ENCODE measurements at places on chromosomes 7 and 10.

DNA sequence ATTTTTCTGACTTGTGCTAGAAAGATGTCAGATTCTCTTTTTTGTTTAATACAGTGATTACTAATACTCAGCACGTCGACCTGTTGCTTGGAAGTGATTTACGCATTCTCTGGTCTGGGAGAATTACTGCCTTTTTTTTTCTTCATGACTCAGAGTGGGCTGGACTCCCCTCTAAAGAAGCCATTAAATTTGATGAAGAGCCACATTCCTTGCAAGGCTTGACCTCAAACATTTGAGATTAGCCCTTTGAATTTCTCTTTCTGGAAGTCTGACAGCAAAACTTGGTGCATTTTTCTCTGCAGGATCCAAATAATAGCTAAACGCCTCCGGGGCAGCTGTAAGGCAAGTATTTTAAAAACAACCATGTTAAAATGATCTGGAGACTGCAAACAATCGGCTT is 171.6 kb downstream of the GALNT17 start:
- DNase-seq = peak; percentile 46

DNA sequence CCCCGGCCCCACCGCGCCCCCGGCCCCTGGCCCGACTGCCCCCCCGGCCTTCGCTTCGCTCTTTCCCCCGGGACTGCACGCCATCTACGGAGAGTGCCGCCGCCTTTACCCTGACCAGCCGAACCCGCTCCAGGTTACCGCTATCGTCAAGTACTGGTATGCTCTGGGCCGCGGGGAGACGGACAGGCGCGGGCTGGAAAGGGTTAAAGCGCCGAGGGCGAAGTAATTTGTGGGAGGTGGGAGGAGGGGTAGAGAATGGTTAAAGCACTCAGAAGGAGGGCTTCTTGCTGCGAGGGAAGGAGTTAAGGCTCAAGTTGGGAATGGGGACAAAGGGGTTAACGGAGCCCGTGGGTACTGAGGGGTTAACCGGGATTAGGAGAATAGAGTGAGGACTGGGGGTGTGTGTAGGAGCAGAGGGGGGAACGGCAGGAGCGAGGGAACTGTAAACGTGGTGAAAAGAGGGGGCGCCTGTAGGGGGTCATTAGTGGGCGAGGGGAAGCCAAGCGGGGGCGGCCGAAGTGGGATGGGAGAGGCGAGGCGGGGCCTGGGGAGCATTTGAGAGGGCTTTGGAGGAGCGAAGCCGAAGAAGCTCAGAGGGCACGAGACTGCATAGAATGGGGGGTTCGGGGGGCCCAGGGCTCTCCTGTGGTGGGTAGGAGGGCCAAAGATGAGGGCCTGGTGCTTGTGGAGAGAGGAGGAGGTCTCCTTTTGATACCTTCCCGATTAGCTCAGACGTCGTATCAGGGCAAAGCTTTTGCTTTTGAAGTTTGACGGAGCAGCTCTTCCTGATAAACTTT is 605 bp downstream of the SUFU start:
- DNase-seq = peak; percentile 45

DNA sequence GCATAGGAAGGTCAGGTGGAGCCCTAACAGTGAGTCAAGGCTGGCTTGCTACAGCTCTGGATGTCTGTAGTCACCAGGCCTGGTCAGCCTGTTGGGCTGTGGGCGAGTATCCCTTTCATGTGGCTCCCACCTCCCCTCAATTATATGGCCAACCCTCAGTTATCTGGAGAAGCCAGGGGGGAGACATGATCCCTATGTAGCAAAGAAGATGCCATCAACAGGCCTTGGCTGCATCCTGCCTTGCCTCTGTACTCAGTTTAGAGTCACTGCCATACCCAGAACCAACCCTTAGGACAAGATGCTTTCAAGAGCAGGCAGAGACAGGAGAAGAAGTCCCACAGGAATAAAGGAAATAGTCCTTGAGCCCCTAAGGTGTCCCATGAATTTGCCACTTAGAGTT is 763.9 kb downstream of the GRID1 start:
- no peak for DNase-seq

GRCh38 chr10:130497056-130498010 is 361.1 kb downstream of the GLRX3 start:
- no peak for DNase-seq

DNA sequence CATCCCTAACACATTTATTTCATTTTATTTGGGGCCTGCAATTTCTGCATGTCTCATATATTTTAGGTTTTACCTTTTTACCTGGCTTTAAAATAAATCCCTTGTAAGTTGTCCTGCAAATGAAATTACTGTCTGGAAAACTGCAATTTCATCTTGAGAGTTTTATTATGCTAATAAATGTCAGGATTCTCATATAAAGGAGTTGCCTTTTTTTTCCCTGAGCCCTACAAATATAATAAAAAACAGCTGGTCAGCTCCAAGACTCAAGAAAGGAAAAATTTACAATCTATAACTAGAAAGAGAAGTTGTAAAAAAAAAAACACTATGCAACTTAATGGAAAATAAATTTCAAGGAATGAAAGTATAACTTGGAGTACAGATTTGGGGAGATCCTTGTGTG is 108.7 kb downstream of the SH2D4B start:
- DNase-seq = no peak

DNA sequence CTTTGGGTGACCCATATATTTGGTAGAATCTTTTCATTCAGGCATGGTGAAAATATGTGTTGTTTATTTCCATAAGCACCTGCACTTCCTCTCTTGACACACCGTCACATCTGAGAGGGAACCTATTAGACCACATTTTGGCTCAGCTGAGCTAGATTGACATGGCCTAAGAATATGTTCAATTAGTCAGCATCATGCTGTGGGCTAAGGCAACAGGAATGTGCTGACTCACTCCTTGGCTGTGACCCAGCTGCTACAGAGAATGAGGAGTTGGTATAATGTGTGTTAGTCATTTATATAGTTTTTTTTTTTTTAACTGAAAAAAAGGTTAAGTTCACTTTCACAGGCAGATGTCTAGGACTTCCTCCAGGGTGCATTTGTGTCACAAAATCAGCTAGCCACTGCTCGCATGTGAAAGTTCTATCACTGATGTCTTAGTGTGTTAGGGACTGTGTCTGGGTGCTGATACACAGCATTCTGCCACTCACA is 180.6 kb downstream of the SEMA3E start:
- DNase-seq = peak; percentile 53

GRCh38 chr7:111076205-111076604 is 14.7 kb upstream of the LRRN3 start:
- no peak for DNase-seq

- no peak for DNase-seq
Observed at GRCh38 chr10:46326971-46327370, 40.2 kb downstream of the ANTXRL start.

- DNase-seq = no peak
Observed at GRCh38 chr7:47253650-47254080, 328.2 kb downstream of the TNS3 start.

DNA sequence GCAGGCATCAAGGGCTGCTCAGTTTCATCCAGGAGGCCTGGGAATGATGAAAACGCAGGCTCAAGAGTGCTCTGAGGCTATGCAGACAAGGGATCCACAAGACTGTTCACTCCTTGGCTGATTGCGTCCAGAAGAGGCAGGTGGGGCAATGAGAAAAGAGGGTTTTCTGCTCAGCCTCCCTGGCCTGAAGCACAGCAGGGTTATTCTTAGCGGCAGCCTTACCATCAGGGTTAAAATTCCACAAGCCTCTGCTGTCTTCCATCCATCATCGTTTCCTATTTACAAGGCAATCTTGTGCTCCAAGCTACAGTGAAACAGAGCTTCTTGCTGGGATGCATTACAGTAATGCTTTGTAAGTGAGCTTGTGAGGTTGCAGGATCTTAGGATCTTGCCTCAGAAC is 129.4 kb upstream of the SHH start:
- DNase-seq = no peak

- no peak for DNase-seq
Observed at GRCh38 chr7:69773535-69774225, 175.4 kb downstream of the AUTS2 start.

GRCh38 chr7:147915781-147916180 is 674.8 kb upstream of the C7orf33 start:
- no peak for DNase-seq

- no peak for DNase-seq
Observed at GRCh38 chr7:105524840-105525239, 2.8 kb upstream of the PUS7 start.

DNA sequence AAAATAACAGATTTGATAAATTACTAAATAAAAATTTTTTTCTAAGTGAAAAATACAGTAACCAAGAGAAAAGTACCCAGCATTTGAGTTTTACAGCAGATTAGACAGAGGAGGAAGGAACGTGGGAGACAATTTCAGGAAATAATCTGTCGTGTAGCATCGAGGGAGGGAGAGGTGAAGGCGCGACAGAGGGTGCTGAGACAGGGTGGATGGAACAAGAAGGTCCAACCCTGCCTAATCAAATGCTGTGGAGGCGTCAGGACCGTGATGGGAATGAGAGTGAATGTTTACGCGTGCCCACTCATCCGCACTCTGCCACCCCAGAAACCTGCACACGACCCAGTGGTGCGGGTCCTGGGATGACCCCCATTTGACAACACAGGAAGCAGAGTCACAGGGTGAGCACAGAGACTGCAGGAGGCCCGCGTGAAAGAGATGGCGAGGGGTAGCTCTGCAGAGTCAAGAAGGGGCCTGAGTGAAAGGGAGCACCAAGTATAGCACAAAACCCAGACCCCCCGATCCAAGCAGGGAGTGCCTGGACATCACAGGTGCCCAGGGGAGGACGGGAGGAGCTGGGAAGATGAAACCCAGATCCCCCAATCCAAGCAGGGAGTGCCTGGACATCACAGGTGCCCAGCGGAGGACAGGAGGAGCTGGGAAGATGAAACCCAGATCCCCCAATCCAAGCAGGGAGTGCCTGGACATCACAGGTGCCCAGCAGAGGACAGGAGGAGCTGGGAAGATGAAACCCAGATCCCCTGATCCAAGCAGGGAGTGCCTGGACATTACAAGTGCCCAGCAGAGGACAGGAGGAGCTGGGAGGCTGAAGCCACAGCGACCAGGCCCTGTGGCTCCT is 558.9 kb downstream of the DNAJB6 start:
- no peak for DNase-seq

- no peak for DNase-seq
Observed at GRCh38 chr10:32350811-32351350, 3.9 kb upstream of the EPC1 start.

DNA sequence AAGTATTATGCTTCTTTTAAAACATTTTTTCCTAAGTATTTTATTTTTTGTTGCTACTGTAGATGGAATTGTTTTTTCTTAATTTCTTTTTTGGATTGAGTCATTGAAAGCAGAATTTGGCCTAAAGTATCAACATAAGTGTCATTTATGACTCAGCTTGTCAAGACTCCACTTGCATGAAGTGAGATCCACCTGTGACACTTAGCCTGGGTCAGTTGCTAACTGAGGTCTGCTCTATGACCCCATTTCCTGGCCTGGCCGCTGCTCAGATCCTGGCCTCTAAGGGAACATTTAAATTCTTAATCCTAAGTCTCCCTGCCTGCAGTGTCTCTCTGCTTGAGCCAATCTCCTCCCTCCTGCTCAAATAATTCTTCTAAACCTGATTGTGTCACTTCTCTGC is 35.5 kb downstream of the TMEM270 start:
- no peak for DNase-seq

- DNase-seq = no peak
Observed at GRCh38 chr7:80182630-80183276, 48.1 kb downstream of the GNAI1 start.

GRCh38 chr7:122550545-122550944 is 148.4 kb downstream of the RNF133 start:
- DNase-seq = no peak

DNA sequence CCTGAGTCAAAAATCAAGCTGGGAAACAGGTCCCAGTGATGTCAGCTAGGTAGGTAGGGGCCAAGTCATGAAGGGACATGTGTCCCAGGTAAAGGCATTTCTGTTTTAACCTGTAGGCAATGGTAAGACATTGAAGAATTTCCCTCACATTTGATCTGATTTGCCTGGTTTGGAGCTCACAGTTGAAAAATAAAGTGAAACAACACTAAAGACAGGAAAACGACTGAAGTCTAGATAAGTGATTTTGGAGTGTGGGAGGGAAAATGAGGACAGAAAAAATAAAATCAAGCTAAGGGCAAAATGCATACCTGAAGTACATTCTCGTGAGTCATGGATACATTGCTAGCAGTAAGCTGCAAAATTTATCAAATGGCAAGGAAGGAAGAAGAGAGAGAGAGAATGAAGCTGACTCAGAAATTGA is 169.9 kb downstream of the SKIDA1 start:
- no peak for DNase-seq

DNA sequence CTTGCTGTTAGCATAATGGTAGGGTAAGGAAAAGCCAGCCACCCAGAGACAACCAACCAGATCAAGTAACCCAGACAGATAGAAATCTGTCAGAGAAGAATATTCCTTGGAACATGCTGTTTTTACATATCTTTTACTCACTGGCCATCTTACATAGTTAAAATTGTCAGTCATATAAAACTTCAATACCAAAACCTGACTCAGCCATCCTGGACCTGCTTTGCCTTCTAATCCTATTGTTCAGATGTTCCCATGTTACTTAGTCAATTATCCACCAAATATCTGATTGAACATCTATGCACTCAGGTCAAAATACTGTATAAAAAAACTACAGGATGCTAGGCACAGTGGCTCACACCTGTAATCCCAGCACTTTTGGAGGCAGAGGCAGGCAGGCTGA is 466.5 kb upstream of the NRP1 start:
- no peak for DNase-seq

DNA sequence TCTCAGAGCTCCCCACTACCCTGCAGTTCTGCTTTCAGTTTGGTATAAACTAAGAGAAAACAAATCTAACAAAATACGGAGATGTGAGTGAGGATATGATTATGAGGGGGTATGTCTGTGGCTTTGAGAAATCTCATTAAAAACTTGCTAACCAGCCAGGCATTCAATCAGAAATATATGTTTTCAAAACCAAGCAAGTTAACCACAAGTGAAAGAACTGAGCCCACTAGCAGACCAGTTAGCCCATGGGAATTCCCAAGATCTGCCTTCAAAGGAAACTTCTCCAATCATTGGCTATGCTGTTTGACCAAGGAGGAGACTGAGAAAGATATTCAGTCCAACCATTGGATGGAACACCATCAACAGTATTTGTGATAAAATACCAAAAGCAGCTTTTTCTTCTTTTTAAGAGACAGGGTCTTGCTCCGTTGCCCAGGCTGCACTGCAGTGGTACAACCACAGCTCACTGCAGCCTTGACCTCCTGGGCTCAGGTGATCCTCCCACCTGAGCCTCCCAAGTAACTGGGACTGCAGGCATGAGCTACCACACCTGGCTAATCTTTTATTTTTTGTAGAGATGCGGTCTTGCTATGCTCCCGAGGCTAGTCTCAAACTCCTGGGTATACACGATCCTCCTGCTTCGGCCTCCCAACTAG is 41.2 kb downstream of the FGFR2 start:
- DNase-seq = no peak
